ENCODE measurements at places on chromosomes 3 and 15. TPM values are rescaled to one million over a fixed set of nuclear protein-coding genes. Genes with fewer than 3 reads are reported as not detected.

DNA sequence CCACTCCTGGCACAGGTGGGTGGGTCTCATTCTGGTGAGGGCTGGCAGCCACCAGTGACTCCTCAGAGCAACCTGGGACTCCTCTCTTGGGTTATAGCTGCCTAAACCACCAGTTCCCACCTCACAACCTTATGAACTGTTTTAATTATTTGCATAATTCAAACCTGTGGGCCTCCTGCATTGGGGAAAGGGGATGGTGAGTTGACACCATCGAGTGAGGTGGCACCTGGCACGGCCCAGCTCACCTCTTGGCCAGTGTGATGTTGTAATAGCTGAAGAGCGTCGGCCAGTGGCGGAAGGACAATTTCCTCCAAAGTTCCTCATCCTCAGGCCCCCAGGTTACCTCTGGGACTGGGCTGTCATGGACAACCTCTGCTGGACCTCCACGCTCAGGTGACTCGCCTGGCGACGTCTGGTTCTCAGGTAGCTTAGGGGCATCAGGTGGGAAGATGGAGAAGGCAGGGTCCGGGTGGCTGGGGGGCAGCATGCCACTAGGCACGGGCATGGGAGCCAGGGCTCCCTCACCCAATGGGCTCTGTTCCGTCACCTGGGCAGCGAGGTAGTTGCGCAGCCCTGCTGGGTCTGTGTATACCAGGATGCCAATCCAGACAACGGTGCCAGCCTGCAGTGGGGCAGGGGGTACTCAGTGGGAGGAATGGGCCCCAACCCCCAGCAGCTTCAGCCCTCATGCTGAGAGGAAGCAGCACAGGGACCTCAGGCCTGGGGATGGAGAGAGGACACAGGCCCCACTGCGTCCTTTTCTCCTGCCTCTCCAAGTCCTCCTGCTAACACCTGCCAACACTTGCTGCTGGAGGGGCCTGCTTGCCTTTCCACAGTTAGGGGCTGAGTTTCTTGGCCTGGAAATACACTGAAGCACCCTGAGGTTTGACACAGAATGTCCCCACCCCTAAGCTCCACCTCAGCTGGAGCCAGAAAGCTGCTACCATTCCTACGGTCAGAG is 38.5 kb downstream of the PTPN23 start:
- no peak overlapping the region for H3K27ac ChIP-seq
- no peaks in the 10 kb centered on the region for H3K4me1 ChIP-seq
- no peaks in the 10 kb centered on the region for H3K27me3 ChIP-seq
- no peak overlapping the region for H3K4me3 ChIP-seq
- no peak for DNase-seq
- no peaks in the 10 kb centered on the region for H3K36me3 ChIP-seq

DNA sequence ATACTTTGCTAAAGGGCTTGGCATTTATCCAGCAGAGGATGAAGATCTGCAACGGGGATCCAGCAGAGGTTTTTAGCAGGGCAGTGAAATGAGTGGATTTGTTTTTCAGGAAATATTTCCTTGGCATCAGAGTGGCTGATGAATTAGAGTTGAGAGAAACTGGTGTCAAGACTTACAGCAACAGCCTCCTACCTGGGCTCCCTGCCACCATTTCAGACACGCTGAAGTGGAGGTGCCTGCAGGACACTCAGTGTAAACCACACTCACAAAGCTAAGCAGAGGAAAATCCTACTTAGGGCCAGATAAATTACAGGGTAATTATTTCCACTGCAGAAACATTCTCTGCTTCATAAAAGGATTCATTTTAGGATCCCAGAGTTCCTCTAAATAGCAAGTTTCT is 519.7 kb downstream of the FGF12 start:
- no peak for DNase-seq
- no peaks in the 10 kb centered on the region for H3K27me3 ChIP-seq
- no peak overlapping the region for H3K27ac ChIP-seq

DNA sequence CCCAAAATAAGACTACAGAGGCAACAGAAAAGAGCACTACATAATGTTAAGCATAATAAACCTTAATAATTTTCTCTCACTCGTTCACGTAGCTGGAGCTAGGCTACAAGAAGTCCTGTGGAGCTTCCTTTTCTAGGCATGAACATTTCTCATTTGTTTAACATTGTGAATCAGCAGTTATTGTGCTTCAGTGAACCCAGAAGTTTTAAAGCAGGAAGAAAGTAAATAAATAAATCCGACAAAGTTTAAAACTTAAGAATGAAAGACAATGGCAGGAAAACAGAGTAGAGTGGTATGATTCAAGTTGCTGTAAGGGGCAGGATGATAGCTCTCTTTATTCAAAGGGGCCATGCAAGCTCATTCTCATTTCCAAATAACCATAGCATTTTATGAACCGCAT is 191.8 kb downstream of the LSAMP start:
- no peaks in the 10 kb centered on the region for H3K27me3 ChIP-seq
- no peaks in the 10 kb centered on the region for H3K36me3 ChIP-seq
- H3K4me1 ChIP-seq = no peaks in the 10 kb centered on the region
- no peak for DNase-seq
- no peak overlapping the region for H3K4me3 ChIP-seq

DNA sequence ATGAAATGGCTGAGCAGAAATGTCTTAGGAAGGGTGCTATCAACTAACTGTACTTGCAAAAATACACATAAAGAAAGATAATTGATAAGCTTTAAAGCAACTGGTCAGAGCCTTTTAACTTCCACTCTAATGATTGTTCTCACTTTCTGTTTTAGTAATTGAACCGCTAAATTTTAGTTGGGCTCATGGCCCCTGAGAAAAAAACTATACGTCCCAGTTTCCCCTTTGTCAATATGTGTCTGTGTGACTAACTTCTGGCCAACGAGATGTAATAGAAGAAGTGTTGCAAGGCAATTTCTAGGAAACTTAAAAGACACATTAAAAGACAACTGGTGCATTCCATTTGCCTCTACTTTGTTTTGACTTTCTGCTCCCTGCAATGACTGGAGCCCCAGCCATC is 223.9 kb downstream of the NR1D2 start:
- H3K36me3 ChIP-seq = no peaks in the 10 kb centered on the region
- no peaks in the 10 kb centered on the region for H3K27me3 ChIP-seq
- no peak overlapping the region for H3K27ac ChIP-seq
- no peaks in the 10 kb centered on the region for H3K4me1 ChIP-seq
- no peak for DNase-seq
- no peak overlapping the region for H3K4me3 ChIP-seq

DNA sequence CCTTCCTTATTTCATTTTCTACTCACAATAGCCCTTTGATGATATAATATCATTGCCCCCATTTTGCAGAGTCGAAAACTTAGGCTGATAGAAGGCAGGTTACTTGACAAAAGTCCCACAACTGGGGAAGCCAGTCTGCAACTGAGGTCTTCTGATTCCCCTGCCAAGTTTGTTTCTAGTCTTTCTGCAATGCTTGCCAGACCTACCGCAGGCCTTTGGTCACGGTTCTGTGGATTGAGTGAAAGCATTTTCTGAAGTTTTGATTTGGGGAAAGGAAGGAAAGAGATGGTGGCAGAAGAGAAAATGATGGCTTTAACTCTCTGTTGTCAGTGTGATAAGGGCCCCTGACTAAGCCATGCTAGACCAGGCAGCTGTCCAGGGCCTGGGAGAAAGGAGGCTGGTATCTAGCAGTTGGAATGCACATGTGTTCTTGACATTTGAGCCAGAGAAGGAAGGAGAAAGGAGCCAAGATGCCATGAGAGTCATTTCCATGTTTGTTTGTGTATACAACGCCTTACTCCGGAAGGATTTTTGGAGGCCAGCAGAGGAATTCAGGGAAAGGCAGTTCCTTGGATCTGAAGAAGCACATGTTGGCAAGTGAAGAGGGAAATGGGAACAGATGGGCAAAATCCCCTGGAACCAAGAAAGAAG is 29.9 kb downstream of the FAH start:
- H3K4me1 ChIP-seq = no peaks in the 10 kb centered on the region
- no peak for DNase-seq
- no peak overlapping the region for H3K27ac ChIP-seq
- no peak overlapping the region for H3K4me3 ChIP-seq
- H3K36me3 ChIP-seq = no peaks in the 10 kb centered on the region

DNA sequence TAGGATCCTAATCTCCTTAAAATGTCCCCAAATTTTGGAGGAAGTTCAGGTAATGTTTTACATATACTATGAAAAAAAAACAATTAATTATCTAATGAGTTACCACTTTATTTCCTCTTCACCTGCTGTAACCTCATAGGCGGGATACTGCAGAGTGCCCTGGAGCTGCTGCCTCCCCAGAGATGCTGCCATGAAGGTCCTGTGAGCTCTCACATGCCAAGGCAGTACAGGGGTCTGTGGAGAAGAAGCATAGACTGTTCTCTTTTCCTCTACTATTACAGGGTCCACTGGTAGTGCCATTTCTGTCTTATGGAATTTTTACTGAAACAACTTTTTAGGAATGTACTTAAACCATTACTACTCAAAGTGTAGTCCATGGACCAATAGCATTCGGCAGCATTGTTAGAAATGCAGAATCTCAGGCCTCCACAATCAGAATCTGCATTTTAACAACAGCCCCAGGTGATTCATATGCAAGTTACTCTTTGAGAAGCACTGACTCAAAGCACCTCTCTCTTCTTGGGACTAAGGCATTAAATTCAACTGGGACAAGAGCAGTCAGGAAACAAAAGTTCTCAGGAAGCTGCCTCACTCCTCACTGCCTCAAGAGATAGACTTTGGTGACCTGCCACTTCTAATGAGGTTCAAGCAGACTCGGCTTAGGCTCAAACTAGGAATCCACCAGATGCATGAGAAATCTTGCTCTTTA is 30.3 kb upstream of the CPOX start:
- no peak overlapping the region for H3K4me3 ChIP-seq
- H3K4me1 ChIP-seq = no peaks in the 10 kb centered on the region
- H3K36me3 ChIP-seq = no peaks in the 10 kb centered on the region
- no peaks in the 10 kb centered on the region for H3K27me3 ChIP-seq
- H3K27ac ChIP-seq = no peak overlapping the region

GRCh38 chr15:98289747-98290146 is 329.2 kb downstream of the ARRDC4 start:
- peaks cover 7% of the 10 kb centered on the region for H3K27me3 ChIP-seq
- H3K4me3 ChIP-seq = no peak overlapping the region
- no peak overlapping the region for H3K27ac ChIP-seq

GRCh38 chr15:29821416-29822099 is 710 bp downstream of the TJP1 start:
- no peaks in the 10 kb centered on the region for H3K27me3 ChIP-seq
- H3K27ac ChIP-seq = peak overlapping the region; percentile 99
- peak; percentile 66 for DNase-seq

DNA sequence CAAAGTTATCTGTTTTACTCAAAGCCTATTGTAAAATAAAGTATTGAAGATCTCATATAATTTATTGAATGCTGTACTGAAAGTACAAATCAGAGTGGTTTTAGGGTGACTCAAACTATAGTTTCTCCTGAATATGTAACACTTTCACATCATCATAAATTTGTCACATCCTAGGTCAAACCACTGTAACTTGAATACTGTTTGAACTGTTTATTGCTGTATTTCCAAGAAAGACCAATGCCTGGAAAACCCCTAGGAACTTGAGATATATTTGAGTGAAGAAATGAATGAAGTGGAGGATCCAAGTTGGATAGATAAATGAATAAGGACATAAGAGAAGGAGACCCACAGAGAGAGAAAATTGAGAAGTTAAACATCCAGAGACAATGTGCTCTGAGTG is 348.2 kb downstream of the GRM7 start:
- no peaks in the 10 kb centered on the region for H3K27me3 ChIP-seq
- H3K36me3 ChIP-seq = peaks cover 2% of the 10 kb centered on the region
- DNase-seq = no peak
- no peak overlapping the region for H3K27ac ChIP-seq

DNA sequence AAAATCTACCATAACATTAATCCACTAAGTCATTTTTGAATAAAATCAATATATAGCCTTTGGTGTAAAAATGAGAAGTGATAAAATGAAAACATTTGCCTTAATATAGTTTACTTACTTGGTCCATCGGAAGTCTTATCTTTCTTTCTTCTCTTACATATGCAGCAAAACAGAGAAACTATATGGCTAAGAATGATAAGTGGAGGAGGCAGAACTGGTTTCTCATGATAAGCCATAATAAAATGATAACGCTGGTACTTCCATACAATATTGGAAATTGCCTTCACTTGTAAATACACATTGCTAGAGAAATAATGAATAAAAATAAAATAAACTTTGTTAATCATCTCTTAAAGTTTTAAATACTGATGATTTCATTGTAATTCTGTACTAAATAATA is 47.8 kb upstream of the USP50 start:
- H3K4me1 ChIP-seq = no peaks in the 10 kb centered on the region
- no peaks in the 10 kb centered on the region for H3K36me3 ChIP-seq
- no peaks in the 10 kb centered on the region for H3K27me3 ChIP-seq
- H3K4me3 ChIP-seq = no peak overlapping the region
- H3K27ac ChIP-seq = no peak overlapping the region
- DNase-seq = no peak

DNA sequence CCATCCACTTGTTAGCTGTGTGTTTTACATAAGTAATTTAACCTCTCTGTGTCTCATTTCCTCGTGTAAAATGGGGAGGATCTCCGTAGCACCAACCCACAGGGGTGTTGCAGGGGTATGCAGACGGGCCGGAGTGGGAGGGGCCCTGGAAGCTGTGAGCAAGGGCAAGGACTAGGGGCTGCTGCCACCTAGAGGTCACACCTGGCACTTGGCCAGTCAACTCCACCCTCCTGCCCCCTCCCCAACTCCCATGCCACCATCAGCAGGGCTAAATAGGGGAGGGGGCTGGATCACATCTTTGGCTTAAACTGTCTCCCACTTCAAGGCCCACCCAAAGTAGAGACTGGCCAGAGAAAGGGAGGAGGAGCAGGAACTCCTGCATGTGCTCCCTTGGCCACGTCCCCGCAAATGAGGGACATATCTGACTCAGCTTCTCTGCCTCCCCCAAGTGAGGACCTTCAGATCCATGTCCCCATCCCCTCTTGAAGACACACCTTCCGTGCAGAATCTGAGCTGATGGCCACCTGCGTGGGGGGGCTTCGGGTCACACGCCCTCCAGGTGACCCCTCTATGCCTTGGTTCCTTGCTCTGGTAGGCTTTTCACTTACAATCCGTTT is 2.6 kb downstream of the CCDC9B start:
- no peaks in the 10 kb centered on the region for H3K36me3 ChIP-seq
- peaks cover 7% of the 10 kb centered on the region for H3K4me1 ChIP-seq
- no peak overlapping the region for H3K4me3 ChIP-seq
- H3K27ac ChIP-seq = peak overlapping the region; percentile 97
- peak; percentile 55 for DNase-seq

- peak overlapping the region; percentile 30 for H3K27ac ChIP-seq
- H3K4me1 ChIP-seq = no peaks in the 10 kb centered on the region
- H3K36me3 ChIP-seq = no peaks in the 10 kb centered on the region
- no peaks in the 10 kb centered on the region for H3K27me3 ChIP-seq
These were observed 78.1 kb downstream of the P3H2 start for GRCh38 chr3:190042558-190042957.

DNA sequence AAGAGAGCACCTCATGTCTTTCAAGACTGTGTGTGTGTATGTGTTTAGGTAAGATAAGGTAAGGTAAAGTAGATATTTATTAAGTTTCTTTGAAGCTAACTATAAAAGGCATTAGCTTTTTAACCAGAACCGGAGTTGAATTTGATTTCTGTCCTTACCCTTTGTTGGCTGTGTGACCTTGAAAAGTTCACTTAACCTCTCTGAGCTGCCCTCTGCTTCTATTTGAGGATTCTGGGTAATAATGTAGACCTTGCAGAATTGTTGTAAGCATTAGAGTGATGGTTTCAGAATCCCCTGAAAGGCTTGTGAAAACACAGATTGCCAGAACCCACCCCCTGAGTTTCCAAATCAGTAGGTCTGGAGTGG is 21.6 kb upstream of the SACM1L start:
- no peaks in the 10 kb centered on the region for H3K27me3 ChIP-seq
- no peaks in the 10 kb centered on the region for H3K36me3 ChIP-seq
- peak overlapping the region; percentile 29 for H3K27ac ChIP-seq
- no peak for DNase-seq
- H3K4me3 ChIP-seq = no peak overlapping the region
- H3K4me1 ChIP-seq = no peaks in the 10 kb centered on the region

GPR149 gene
- not detected for total RNA-seq

CD86 gene
- total RNA-seq = 0.29 TPM

KIF23 gene
- total RNA-seq = 39.3 TPM

Measured in uterus (tissue), 4 donors.